ENCODE measurements at places on chromosomes 12 and 14.

- peak; percentile 11 for DNase-seq
These were observed 598 bp downstream of the UBE2N start for GRCh38 chr12:93441081-93441616.

DNA sequence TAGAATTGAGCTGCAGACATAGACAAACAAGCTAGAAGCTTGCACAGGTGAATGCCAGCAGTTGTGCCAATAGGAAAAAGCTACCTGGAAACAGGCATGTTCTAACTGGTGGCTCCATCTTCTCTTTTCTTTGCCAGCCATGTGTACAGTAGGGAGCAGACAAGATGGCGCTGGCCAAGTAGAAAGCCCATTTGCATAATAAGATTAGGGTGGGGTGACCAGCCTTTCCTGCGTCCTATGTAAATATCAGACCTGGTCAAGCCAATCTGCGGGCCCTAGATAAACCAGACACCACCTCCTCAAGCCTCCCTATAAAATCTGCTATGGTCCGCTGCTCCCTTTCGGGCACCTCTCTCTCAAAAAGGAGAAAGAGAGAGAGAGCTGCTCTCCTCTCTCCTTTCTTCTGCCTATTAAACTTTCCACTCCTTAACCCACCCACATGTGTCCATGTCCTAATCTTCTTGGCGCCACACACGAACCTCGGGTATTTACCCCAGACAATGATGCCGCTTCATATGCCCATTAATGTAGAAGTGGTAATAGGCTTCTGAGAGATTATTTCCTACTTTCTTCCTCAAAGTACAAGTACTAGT, 201.0 kb downstream of the SLC25A21 start:
- no peak for DNase-seq

GRCh38 chr12:96516472-96517430, 27.4 kb downstream of the CFAP54 start:
- peak; percentile 81 for DNase-seq

DNA sequence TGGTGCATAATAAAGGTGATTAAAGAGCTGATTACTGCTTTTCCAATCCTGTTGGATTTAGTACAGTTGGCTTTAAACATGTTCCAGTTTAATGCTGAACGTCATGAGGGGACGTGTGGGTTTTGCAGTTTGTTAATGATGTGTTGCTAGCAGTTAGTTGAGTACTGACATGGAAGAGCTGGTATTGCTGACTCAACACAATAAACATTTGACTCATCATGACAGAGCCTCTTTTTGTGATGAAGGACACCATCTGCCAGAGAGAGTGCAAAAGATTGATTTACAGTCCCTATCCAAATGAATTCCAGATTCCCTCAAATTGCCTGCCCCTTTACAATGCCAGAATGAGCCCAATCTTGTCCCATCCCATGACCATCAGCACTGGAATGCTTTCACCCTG, 346.2 kb upstream of the PRICKLE1 start:
- DNase-seq: no peak

DNA sequence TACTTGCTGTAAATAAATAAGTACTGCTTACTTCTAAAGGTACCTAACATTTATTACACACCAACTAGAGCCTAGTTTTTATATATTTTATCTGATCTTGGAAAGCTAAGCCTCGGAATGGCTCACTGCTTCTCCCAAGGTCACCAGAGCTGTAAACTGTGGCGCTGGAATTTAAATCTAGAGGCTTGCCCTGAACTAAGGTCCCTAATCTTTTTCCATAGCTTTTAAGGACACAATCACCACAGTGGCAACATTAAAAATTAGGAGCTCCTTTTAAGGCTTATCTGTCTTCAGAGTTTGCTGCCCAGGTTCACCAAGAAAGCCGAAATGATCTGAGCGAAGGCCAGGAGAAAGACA, 670 bp downstream of the CCNB1IP1 start:
- no peak for DNase-seq

DNA sequence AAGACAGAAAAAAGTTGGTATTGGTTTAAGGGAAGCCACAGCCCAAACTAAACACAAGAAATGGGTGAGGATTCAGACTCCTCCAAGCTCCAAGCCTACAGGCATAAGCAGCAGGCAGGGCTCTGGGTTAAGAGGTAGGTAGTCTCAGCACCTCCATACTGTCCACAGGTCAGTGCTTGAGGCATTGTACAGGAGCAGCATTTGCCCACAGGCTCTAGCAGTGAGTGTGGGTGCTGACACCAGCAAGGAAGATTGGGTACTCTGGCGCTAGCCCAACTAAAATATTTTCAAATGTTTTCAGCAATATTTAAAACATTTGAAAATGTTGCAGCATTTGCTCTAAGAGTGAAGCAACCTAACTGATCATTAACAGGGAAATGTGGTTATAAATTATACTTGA, 33.1 kb downstream of the FERMT2 start:
- no peak for DNase-seq

DNA sequence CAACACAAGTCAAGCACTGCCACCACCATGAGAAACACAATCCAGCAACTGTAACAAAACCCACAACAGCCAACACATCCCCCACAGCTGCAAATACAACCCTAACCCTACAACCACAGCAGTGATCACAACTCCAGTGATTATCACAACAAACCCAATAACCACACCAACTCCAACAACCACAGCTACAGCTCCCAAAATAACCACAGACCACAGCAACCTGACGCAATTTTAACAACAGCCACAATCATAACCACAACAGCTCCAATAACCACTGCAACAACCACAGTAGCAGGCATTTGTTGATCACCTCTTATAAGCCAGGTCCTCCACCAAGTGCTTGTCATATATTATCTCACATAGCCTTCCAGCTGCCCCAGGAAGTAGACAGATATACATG, 42.2 kb upstream of the FAM181A start:
- DNase-seq: no peak

DNA sequence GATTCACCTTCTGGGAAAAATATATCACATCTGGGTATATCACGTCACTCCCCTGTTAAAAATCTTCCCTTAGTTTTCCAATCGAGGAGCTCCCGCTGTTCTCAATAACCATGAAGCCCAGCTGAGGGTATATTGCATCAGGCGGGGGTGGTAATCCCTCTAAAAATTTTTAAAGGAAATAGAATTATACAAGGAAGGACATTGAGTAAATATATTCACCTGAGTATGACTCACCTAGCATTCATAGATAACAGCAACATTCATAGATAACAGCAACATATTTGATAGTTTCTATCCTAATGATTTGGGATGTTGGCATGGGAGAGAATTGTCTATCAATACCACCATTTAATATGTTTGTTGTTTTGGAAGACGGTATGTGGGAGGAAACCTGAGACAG, 473.6 kb downstream of the RMST start:
- DNase-seq: no peak

- no peak for DNase-seq
These were observed 50.5 kb downstream of the FAM222A start for GRCh38 chr12:109764123-109764522.

- DNase-seq: no peak
These were observed 293.2 kb downstream of the DPF3 start for GRCh38 chr14:72600551-72601330.

GRCh38 chr12:56104815-56105608, 653 bp downstream of the PA2G4 start:
- no peak for DNase-seq

GRCh38 chr12:31316891-31317290, 9.1 kb downstream of the SINHCAF start:
- DNase-seq: no peak

DNA sequence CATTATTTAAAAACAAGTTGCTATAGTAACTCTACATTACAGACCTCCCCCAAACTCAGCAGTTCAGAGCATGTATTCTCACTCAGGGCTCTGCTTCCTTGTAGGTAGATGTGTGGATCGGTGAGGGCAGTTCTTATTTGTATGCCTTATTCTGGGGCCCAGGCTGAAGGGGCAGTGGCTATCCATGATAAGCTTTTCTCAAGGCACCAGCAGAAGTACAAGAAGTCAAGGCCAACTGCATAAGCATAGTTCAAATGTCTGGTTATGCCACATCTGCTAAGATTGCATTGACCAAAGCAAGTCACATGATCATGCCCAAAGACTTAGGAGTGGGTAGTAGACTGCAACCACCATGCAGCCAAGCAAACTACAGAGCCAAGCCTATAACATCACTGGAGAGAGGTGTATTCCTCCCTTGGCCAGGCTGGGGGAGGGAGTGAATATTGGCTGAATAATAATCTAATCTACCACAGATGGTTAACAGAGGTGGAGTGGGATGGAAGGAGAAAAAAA, 4.6 kb downstream of the PSEN1 start:
- no peak for DNase-seq

DNA sequence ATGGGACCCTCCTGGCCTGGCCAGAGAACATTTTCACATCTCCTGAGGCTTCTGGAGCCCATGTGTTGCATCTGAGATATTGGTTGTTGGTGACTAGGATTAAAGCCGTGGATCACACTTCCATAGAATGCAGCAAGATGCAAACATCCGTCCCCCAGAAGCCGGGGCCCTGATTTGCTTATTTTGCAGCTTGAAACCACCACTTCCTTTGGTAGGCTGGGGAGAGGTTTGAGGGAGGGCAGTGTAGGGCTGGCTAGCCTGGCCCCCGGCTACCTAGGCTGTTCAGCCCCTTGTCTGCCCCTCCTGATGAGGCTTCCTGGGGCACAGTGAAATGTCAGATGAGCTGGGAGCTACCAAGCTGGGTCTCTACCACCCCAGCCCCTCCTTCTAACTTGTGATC, 209.7 kb upstream of the PWP1 start:
- DNase-seq: no peak

GRCh38 chr12:81530352-81530751, 228.8 kb downstream of the PPFIA2 start:
- no peak for DNase-seq

GRCh38 chr14:92352158-92352985, 29.4 kb downstream of the SLC24A4 start:
- DNase-seq: no peak

DNA sequence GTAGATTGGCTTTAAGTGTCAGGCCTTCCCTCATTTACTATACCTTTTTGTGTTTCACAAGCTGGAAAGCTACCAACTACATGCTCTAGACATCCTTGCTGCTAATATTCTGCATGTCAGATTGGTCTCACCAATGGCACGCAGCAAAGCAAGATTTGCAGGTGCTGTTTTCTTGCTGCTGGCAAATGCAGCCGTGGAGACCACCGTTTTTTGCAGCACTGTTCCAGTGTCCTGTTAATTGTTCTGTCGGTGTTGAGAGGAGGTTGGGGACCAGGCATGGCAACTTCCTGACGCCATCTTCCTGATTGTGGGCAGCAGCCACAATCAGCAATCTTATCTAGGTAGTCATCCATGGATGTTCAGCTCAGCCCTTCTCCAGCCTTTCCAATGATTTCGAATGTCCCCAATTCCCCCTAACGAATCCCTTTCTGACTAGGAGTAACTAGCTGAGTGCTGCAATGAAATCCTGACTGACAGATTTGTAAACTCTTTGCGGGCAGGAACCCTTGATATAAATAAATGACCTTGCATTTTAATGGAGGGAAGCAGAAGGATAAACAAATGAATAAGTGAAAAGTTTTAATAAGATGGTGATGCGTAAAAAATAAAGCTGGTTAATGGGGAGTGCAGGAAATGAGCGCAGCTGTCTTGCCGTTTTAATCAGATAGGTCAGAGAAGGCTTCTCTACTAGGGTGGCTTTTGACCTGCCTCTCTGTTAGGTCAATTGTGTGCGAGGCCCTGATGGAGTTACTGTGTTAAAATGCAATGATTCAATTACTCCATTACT, 574 bp upstream of the CRADD start:
- no peak for DNase-seq

- DNase-seq: no peak
These were observed 3.7 kb upstream of the TRPV4 start for GRCh38 chr12:109836916-109837315.

DNA sequence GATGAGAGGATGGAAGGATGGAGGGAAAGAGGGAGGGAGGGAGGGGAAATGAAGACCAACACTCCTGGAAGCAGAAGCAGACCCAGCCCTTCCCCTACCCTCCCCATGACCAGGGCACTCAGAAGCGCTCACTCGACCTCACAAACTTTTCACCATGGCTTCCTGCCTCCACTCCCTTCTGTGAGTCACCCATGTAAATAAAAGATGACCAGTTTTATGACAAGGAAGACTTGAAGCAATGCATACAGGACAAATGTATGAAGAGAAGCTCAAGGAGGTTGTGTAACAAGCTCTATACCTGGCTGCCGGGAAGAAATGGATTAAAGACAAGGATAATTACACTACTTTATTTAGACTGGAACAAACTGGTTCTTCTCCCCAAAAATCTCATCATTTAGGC, 63.8 kb downstream of the CDC42BPB start:
- no peak for DNase-seq

- no peak for DNase-seq
These were observed 224.9 kb downstream of the NPAS3 start for GRCh38 chr14:33163600-33163999.

DNA sequence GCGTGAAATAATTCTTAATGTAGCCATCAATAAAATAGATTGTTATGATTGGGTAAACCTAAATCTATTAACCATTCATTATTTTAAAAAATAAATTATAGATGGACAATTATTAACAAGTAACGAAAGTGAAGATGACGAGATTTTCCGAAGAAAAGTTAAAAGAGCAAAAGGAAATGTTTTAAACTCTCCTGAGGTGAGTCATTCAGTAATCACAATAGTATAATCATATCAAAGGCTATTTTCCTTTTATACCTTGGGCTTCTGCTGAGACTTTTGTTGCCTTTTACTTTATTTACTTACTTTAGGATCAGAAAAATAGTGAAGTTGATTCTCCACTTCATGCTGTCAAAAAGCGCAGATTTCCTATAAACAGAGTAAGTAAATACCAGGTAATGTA, 45.6 kb downstream of the FANCM start:
- no peak for DNase-seq

- DNase-seq: no peak
These were observed 316.2 kb downstream of the PAWR start for GRCh38 chr12:79374545-79374944.
